ENCODE measurements at places on chromosomes 1 and 21.

DNA sequence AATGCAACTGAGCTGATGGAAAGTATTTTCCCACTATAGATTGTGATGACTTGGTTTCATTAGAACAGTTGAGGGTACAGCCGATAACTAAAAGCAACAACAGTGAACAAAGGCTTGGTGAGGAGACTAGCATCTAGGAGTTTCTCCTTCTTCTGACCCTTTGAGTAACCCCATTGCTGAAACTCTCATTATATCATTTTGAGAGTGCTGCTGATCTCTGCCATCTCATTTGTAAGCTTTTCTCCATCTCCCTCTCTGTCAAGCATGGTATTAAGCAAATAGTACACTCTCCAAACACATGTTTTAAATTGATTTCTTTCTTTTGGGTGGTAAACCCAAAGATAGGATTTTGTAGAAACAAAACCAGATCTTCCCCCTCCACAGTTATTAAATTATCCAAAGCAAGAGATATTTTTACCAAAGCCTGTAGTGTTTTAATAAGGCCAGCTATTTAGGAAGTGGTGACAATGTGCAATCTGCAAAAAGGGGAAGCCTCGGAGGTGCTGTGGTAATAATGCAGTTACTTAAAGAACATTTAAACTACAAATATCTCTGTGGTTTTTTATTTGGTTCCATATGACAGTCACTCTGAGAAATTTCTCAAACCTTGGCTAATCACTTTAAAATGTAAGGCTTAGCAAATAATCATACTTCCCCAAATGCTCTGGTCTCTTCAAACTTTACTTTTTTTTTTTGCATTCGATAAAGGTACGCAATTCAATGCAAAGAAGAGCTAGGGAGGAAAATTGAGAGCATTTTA is 287.5 kb downstream of the HLX start:
- DNase-seq, result no peak

DNA sequence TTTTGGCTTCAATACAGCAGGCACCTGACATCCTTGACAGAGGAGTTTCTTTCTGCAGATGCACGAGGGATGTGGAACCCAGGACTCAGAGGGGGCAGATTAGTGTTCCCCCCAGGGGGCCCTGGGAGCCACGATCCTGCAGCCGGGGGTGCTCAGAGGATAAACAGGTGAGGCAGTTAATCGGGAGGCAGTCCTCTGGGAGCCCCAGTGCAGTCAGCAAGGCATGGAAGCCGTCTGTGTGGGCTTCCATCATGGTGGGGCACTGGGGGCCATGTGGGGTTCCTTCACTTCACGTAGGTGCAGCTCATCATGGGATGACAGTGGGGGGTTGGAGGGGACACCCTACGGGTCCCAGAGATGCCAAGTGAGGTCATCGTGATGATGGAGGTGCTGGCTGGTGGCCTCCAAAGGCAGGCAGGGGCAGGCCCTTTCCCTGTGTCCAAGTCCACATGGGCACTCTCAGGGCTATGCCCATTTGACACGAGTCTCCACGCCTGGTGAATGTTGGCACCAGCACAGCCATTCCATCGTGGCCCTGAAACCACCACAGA is 59.3 kb upstream of the ABCG1 start:
- no peak for DNase-seq

- DNase-seq, result no peak
Observed at GRCh38 chr1:232634096-232634495, 4.2 kb upstream of the SIPA1L2 start.

GRCh38 chr1:211337430-211338223 is 11.0 kb downstream of the TRAF5 start:
- no peak for DNase-seq

GRCh38 chr1:89739013-89739843 is 81.6 kb upstream of the LRRC8D start:
- DNase-seq, result no peak

DNA sequence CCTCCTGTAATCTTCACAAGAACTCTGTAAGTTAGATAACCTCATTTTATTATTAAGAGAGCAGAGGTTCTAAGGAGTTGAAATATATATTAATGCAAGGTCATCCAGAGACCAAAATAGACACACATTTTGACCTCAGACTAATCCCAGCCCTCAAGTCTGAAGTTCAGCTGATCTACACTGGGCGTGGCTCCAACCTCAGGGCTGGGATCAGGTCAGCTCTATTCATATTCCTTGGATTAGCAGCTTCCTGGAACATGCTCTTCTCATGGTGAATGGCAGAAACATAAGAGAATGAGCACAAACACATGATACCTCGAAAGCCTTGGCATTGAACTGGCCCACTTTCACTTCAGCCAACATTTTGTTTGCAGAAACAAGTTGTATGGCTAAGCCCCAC is 200.8 kb upstream of the ST6GALNAC5 start:
- DNase-seq, result no peak

DNA sequence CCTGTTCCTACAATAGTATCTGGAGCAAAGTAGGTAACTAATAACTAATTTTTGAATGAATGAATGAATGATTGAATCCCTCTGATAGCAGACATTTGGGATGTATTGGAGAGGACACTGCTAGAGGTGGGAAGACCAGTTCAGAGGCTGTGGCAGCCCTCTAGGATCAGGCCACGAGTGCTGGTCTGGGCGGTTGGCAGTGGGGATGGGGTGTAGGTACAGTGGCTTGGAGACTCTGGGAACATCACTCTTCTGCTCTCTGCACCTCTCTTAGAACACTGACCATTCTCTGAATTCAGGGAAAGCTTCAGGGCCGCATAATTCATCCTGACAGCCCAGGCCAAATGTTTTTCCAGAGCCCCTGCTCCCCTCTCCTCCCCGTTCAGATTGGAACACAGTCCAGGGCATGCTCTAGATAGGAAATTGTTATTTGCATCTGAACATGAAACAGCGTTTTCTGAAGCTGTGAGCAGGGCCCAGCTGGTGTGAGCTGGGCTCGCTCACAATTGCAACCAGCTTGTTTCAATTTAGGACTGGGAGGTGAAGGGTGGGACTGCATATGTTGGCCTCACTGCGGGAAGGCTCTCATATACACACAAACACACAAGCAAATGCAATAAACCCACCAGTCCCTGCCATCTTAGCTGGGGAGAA is 253.1 kb upstream of the USP24 start:
- no peak for DNase-seq

DNA sequence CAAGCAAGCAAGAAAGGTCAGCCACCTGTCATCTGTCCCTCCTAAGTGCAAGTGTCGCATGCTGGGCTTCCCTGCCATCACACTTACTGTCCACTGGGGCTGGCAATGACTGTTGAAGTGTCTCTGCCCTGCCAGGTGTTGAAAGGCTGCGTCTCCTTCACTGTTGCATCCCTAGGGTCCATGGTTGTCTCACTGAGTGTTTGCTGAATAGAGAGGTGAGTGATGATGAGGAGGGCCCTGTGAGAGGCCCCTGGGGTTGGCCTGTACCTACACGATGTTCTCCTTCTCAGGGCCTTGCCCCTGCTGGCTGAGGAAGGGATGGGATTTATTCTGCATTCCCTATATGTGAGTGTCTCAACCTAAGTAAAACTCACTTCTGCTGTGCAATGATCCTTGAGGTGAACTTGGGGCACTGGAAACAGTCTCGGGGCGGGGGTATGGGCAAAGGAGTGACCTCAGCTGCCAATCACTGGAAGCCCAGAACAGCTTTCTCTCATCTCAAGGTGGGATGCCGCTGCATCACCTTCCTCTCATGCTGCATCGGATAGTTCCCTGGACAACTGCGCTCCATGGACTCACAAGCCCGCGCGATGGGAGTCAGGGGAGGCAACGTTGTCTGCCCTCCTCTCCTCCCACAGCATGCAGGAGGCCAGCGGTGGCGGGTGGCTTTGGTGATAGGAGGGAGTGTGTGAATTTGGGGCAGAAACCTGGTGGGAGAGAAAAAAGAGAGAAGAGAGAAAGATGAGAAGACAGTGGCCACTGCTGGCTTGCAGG is 35.8 kb upstream of the SOX13 start:
- no peak for DNase-seq

DNA sequence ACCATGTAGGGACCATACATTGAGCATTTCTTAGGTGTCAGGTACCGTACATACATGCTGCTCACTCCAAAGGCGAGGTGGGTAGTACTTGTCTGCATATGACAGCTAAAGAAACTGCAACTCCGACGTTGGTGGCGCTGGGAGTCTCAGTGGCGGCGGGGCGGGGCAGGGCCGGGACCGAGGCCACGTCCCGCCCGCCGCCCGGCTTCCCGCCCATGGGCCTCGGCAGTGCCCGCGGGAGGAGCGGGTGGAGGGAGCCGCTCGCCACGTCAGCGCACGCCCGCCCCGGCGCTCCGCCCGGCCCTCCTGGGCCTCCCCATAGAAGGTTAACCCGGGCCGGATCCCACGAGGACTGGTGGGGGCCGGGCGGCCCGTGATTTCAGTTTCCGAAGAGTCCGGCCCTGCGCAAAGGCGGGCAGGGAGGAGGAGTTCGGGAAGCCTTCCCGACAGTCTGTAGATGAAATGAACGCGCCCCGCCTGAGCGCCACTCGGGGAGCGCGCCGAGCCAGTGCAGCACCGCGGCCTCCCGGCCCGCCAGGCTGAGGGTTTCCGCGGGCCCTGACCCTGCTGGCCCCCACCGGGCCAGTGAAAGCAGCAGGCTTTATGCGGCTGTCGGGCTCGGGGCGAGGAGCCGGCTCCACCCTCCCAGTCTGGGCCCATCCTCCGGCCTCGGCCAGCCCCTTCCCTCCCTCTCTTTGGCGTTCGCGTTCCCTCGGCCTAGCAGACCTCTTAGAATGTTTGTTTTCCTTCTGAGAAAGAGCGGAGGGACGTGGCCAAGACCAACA is 119.9 kb upstream of the JUN start:
- DNase-seq, result peak; percentile 44

DNA sequence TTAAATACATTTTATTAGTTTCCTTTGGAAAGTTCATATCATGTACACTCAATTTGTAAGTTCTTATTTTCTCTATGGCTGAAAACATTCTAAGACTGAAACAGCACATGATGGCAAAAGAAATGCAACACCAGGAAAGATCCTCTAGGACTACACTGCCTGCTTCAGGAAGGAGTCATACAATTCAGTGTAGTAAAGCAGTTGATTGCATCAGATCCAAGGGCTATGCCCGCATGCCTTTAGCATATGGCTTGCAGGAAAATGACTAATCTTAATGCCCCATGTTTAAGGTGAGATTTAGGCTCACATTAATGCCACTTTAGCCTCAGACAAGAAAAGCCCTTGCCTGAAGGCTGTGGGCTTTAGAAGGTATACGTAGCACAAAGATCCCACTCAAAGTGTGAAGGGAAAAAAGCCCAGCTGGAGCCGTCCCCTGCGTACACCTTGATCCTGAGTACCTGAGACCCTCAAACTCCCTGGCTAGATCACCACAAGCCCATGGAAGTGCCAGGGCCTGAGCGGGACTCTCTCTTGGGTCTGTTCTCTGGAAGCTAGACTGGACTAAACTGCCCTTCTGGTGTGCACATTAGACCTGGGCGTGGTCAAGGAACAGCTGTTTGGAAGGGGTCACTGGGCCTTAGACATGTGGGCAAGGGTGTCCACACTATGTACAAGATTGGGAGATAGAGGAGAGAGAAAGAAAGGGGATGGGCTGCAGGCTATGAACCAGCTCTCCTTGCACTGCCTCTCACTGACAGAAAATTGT is 52.9 kb downstream of the ESRRG start:
- DNase-seq, result no peak

DNA sequence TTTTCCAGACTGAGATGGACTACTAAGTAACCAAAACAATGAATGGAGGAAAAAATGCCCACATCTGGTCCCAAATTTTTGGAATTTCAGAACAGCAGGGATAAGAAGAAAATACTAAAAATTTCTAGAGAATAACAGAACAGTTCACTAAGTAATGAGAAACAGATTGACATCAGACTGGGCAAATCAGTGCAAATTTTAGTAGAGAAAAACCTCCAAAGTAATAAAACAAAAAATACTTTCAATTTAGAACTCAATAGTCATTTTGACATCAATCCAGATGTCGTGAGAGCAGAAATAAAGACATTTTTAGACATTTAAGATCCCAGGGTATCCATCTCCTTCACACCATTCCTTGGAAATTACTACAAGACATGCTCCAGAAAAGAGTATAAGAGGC is 39.3 kb downstream of the CRP start:
- no peak for DNase-seq

GRCh38 chr1:10059342-10059718 is 26.6 kb downstream of the UBE4B start:
- DNase-seq, result no peak

DNA sequence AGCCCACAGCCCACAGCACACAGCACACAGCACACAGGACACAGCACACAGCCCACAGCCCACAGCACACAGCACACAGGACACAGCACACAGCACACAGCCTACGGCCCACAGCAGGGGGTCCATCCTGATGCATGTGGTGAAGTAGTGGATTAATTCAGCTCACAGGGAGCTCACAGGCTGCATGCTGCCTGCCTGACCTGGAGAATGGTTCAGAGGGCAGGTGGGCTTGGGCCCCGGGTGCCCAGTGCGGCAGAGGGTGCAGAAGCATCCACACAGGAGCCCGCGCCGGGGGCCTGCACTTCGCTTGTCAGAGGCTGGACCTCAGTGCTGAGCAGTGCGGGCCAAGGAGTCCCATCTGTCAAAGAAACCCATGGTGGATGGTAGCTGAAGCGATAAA is 21.1 kb upstream of the AJAP1 start:
- DNase-seq, result no peak

All from T-helper 22 cell (primary cell).